ENCODE measurements at places on chromosomes 12 and 14.

GRCh38 chr14:94962166-94962575 is 192.3 kb upstream of the GSC start:
- DNase-seq: no peak

- DNase-seq: no peak
These were observed 45.1 kb downstream of the SSH1 start for GRCh38 chr12:108812324-108812723.

DNA sequence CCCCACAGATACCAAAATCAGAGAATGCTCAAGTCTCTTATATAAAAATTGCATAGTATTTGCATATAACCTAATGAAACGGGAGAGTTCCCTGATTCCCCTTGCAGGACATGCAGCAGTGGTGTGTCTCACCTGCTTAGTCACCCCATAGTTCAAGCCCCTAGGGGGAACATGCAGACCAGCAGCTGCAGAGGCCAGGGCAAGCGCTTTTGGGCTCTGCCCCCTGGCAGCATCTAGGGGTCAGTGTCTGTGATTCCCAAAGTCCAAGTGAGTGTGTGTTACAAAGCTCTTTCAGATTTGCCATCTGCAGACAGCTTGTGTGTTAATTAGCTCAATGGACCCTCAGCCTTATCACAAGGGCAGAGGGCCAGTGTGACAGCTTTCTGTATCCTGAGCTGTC is 110.1 kb downstream of the DNAI7 start:
- no peak for DNase-seq

GRCh38 chr14:37593511-37594237 is 1.4 kb downstream of the FOXA1 start:
- no peak for DNase-seq

DNA sequence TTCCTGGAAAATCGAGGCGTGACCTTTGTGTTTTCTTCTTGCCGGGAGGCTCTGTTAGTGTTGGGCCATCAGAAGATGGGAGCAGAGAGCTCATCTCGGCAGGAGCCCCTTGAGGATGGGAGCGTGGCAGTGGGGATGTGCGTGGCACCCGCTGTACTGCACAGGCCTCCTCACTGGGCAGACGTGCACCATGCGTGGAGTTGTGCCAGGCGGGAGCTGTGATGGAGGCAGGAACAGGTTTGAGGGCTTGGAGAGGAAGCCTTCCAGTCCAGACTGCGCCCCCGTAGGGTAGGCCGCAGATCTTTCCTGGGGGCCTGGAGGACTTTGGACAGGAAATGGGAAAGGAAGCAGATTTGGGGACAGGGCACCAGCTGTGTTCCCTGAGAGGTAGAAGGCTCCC is 197.5 kb downstream of the TSPAN9 start:
- DNase-seq: no peak

GRCh38 chr14:64963611-64964010 is 8.5 kb downstream of the RAB15 start:
- no peak for DNase-seq

DNA sequence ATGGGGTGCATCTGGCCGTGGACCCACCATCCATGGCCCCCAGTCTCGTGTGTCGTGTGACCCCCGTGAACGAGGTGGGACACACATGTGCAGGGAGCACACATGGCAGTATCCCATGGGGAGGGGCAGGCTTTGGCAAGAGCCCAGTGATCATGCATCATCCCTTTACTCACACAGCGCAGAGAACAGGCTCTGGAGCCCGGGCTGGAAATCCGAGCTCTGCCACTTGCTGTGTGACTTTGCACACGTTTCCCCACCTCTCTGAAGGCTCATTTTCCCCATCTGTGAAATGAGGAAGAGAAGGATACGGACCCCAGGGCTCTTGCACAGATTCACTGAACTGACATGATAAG is 119.9 kb downstream of the PHETA1 start:
- no peak for DNase-seq

DNA sequence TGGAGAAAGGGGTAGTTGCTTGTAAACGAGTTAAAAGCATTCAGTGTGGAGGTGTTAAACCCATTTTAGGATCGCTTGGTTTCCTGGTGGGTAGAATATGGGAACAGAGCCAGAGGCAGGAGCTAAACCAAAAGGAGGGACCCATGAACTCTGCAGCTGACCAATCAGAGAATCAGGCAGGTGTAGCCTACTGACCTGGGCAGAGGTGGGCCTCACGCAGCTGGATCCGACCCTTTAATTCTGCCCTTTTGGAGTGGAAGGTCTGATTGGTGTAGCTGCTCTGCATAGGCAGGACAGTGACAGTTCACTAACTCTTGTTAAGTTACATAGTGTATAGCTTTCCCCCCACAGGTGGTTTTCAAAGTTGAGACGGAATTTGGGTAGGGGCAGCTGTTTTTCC is 63.7 kb downstream of the GNS start:
- no peak for DNase-seq

- no peak for DNase-seq
These were observed 1761.3 kb upstream of the SEL1L start for GRCh38 chr14:83294941-83295340.

GRCh38 chr12:73589220-73589619 is 948.4 kb upstream of the ATXN7L3B start:
- no peak for DNase-seq

GRCh38 chr14:101116486-101117130 is 213.1 kb upstream of the RTL1 start:
- DNase-seq: no peak
